ENCODE measurements at places on chromosomes 7 and 10.

DNA sequence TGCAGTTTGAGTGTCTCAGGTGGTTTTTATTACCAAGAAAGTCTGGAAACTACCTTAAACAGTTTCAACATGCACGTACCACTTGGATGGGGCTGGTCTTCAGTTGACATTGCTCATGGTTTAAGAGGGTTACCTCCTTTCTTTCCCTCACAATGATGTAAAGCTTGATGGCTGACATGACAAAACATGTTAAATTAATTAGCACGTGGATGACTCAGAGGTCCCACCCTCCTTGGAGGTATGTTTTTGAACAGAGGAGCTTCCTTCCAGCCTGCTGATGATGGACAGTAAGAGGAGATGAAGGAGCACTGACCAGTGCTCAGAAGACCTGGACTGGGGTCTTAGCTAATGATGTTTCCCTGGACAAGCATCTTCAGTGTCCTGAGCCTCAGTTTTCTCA lies 322.3 kb upstream of the PODXL start:
- no peak for DNase-seq

DNA sequence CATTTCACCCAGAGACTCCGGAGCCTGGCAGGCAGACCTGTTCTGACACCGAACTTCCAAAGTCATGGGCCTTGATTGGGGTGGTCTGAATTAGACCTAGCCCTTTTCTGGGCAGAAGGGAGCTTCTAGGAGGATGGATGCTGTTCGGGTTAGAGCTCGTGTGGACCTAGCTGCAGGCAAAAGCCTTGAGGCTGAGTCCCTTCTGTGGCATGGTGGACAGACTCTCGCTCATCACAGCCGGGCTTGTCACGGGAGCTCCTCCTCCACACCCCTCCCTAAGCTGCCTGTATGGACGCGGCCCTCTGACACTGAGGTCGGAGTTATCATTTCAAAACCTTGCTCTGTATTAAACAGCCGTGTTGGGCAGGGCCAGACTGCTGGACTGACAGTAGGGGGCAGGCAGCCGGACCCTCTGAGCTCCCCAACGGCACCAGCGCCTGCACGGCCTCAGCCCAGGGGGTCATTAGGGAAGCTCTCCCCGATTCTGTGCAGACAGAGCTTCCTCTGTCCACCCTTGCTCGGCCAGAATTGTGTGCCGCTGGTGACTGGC lies 2.2 kb downstream of the IRF5 start:
- no peak for DNase-seq

- DNase-seq = no peak
Measured at GRCh38 chr10:65194126-65194525, 1672.9 kb downstream of the REEP3 start.

- no peak for DNase-seq
Measured at GRCh38 chr7:145036604-145037405, 201.0 kb upstream of the TPK1 start.

DNA sequence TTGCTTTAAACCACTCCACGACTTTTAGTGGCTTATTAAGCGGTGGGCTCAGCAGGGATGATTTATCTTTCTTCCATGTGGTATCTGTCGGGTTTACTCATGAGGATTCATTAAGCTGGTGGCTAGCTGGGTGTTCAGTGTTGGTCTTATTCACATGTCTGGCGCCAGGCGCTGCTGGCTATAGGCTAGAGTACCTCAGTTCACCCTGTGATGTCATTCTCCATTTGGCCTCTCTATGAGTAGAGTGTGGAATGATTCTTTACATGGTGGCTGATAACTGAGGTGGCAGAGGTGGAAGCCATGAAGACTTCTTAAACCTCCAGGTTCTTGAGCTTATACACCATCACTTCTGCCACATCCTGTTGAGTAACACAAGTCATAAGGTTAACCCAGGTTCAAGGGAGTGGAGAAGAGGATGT lies 115.4 kb downstream of the MLLT10 start:
- DNase-seq = no peak

DNA sequence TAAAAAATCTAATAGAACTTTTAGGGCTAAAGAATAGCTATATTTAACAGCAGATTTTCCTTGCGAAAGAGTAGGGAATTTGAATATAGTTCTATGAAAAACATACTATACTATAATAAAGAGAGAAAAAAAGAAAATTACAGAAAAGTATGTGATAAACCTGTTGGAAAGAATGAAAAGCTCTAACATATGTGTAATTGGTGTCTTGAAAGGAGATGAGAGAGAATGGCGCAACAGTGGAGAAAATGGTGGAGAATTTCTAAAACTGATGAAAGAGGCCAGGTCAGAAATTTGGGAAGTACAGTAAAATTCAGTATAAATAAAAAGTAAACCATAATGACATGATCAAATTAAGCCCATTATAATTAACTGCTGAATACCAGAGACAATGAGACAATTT lies 20.8 kb upstream of the CACNA2D1 start:
- no peak for DNase-seq

All from BJ (cell line).